Inflammatory macrophage (primary cell): ENCODE measurements at places on chromosomes 11 and 22.
A peak's percentile ranks its signal among the peaks of the same experiment; 100 is the strongest.

- no peak for DNase-seq
These were observed 32.6 kb upstream of the CRYBB3 start for GRCh38 chr22:25167082-25167481.

- no peak for DNase-seq
These were observed 359.5 kb downstream of the INSC start for GRCh38 chr11:15473954-15474837.

DNA sequence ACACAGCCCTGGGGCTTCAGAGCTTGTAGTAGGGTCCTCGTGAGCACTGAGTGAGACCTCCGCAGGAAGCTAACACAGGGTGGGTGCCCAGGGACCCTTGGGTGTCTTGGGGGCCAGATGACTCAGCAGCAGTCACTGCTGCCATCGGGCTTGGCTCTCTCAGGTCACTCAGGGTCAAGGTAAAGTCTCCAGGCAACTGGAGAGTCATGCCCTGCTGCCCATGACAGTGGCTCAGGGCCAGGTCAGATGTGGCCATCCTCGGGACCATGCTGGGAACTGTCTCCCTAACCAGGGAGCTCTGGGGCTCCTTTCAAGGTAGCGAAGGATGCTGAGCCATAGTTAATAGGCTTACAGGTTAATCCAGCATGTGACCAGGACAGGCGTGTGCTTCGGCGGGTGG, 44.4 kb upstream of the SLC22A12 start:
- DNase-seq: no peak

- DNase-seq: no peak
These were observed 974.8 kb upstream of the TENM4 start for GRCh38 chr11:80415580-80415979.

DNA sequence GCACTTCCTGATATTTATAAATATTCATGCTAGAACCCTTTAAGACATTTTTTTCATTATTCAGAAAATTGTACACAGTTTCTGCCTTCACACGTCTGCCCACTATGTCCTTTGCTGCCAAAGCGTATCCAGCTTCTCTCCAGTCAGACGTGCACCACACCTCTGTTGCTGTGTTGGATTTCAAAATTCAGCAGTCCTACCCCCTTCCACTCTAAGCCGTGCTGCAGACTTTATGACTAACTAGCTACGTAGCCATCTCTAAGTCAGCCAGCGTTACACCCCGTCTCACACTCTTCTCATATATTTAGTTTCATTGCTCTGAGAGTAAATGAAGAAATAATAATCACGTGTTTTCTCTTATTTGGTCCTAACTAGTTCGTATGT, 28.2 kb upstream of the OPCML start:
- no peak for DNase-seq

DNA sequence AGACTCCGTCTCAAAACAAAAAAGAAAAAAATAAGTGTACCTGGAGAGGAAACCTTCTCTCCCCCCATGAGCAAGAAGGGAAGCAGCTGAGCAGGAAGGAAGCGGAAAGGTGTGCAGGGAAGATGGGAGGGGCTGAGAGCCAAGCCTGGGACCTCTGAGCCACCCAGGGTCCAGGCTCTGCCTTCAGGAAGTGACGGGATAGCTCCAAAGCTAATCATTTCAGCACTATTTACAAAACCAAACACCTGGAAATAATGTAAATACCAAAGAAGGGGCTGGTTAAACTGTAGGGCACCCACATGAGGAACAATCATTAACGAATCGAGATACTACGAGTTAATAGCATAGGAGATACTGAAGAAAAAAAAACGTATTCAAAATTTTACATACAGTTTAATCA, 27.9 kb downstream of the ARRB1 start:
- no peak for DNase-seq

DNA sequence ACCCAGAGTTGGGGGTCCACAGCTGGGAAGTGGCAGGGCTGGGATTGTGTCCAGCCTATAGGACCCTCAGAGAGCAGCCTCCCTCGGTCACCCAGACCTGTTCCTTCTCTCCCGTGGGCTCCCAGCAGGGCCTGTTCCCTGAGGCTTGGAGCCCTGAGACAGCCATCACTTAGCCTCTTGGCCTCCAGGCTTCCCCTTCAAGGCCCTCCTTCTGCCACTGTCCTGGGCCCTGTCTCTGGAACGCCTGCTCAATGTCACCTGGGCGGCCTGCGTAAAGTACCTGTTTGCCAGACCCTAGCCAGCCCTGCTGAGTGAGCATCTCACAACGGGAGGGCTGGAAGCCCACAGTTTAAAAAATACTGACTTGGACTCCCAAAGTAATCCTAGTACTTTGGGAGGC, 6.5 kb downstream of the MGAT3 start:
- no peak for DNase-seq

- peak; percentile 14 for DNase-seq
These were observed 581 bp upstream of the AP5B1 start for GRCh38 chr11:65781152-65781961.

DNA sequence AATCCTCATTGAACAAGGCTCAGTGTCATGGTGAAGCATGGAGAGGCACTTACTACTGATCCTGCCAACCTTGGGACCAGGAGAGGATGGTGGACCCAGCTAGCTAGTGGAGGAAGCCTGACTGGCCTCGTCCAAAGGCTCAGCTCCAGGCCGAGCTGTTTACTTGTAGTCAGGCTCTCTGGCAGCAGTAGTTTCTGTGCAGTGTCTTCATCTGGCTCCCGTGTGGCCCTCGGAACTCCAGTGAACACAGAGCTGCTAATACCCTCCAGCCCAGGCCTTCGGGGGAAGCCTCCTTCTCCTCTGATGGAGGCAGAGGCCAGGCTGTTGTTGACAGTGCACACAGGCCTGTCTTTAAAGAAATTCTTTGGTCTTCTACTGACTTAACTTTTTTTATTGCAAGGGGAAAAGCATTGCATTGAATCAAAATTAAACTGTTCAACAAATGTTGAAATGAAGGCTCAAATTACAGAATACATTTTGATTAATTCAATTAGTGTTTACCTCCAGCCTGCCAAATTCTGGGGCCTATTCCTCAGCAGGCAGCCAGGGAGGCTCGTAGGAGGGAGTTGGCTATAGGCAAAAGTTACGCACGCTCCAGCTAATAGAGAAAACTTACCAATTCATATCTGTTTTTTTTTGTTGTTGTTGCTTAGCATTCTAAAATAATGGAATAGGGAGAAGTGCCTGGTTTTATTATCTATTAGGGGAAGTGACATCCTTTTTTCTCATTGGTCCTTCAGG, 18.8 kb downstream of the PPFIBP2 start:
- DNase-seq: no peak

- DNase-seq: peak; percentile 36
These were observed 44.7 kb downstream of the CACNG2 start for GRCh38 chr22:36658900-36659299.

DNA sequence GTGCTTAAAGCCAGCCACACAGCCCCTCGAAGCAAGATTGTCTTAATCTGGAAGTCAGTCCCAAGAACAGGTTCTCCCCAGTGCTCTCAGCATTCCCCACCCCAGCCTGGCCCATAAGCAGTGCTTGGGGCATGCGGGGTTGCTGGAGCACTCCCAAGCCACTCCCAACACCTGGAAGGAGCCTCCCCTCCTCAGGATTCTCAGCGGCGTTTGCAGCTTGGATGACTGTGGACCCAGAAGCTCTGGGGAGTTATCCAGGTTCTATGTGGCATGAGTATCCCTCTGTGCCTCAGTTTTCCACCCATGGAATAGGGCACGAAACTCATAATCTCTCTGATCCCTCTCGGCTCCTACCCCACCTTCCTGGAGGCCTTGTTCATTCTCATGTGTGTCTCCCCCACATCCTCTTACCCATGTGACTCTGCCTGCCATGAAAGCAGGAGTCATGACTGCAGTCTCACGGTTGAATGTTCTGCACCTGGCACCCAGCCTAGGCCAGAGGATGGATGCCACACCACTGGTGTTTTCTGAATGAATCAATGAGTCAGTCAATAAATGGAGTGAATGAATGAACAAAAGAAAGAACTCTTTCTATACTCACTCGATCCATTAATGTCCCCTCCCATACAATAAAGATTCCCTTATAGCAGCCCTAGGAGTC, 33.4 kb upstream of the WNT7B start:
- DNase-seq: no peak

DNA sequence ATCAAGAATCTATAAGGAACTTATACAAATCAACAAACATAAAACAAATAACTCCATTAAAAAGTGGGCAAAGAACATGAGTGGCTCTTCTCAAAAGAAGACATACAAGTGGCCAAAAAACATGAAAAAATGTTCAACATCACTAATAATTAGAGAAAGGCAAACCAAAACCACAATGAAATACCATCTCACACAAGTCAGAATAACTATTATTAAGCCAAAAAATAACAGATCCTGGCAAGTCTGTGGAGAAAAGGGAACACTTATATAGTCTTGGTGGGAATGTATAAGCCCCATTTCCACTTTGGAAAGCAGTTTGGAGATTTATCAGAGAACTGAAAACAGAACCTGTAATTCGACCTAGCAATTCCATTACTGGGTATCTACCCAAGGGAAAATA, 921.0 kb downstream of the KCNA4 start:
- no peak for DNase-seq

- DNase-seq: no peak
These were observed 146.8 kb downstream of the MN1 start for GRCh38 chr22:27654546-27655445.

DNA sequence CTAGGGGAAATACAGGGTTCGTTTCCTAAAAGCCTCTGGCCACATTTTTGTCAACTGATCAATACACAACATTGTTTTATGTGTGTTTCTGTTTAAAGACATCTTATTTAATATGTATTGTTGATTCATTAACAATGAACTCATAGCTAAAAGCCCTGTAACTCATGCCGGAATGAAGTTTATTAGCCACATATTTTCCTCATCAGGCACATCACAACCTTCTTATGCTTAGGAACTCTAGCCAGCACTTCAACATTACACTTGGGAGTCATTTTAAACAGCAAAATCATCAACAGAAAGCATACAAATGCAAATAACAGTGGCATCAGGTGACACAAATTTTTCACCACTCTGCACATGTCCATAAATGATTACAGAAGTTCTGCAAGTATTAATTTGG, 15.1 kb upstream of the BLID start:
- DNase-seq: no peak

DNA sequence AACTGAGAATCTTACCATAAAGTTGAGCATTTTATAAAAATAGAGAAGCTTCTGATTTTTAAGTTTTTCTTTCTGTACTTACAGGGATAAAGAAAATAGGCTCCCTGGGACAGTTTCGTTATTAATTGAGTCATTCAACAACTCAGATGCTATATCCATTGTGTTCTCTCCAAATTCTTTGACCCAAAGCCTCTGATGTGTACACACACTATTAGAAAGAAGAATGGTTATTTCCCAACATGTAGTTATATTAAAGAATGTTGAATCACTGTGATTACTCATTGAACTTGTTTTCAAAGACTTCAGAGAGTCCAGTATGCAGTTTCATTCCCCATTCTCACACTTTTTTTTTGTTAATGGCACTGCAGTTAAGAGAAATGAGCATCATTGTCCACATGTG, 734.3 kb upstream of the ARHGAP42 start:
- no peak for DNase-seq

- no peak for DNase-seq
These were observed 28.4 kb downstream of the CCDC90B start for GRCh38 chr11:83257761-83258168.

GRCh38 chr11:8997451-8997850, 6.3 kb downstream of the NRIP3 start:
- DNase-seq: peak; percentile 55

DNA sequence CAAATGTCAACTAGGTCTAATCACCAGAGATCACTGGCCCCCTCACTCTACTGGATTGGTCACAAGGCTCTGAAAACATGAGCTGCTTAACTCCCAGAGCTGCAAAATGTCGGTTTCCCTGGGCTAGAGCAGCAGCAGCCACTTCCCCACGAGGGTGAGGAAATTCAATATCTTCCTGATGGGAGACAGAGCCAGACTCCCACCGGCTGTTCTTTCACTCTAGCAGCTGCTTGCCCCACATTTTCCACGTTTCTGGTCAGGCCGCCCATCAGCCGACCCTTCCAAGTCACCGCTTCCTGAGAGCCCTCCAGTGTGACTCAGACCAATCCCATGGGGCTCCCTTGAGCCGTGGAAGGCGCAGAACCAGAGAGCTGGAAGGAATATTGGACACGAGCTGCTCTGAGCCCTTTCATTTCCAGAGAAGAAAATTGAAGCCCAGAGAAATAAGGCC, 227.0 kb downstream of the ADAMTS15 start:
- DNase-seq: no peak

DNA sequence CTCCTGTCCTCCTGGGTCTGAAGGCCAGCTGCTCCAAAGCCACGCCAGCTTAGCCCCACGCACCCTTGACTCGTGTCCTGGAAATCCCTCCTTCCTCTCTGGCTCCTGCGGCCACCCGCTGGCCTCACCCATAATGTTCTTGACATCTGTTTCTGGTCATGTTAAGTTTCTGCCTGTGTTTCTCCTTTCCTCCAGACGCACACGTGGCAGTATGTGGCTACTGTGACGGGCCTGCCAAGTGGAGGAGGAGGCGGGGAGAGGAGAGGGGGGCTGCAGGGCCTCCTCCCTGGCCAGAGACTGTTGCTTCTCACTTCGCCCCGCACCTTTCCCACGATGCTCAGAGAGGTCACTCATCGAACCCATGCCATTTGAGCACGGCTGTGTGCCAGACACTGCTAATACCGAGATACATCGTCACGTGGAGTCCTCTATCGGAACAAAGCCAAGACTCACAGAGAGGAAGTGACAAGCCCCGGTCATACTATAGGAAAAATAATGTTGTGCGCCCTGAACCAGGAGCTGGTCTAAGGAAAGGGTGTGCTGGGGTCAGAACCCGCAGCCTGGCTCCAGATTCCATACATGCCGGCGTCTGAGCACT, 11.5 kb downstream of the C1QTNF6 start:
- DNase-seq: peak; percentile 75

DNA sequence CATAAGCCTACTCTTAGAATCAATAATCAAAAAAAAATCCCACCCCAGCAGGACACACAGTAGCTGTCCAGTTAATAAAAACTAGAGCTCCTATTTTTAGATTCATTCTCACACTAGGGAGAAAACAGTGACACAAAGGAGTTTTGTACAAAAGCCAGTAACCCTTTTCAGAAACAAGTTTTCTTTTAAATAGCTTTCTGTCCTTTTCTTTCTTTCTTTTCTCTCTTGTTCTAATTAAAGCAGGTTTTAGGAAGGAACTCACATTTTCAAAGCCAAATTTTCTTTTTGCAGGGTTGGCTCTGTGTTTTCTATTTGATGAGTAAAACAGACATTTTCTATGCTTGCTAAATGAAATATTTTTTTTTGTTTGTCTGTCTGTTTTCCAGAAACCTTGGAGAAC, 1390.7 kb downstream of the FAM181B start:
- no peak for DNase-seq

- DNase-seq: no peak
These were observed 1337.2 kb downstream of the TBC1D22A start for GRCh38 chr22:48099671-48100070.

DNA sequence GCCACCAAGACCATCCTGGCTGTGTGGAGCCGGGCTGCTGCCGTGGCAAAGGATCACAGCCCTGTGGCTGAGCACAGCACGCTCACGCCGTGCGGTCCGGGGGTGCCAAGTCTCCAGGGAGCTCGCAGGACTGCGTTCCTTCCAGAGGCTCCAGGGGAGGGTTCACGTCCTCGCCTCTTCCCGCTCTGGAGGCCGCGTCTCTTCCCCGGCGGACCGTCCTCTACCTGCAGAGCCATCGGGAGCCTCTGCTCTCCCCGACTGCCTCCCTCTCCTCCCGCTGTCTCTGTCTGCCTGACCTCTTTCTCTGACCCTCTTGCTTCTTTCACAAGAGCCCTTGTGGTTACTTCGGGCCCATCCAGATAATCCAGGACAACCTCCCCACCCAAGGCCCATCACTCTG, 11.4 kb upstream of the MUC5AC start:
- no peak for DNase-seq
